ENCODE measurements at places on chromosomes 3 and 15. TPM values are rescaled to one million over a fixed set of nuclear protein-coding genes. Genes with fewer than 3 reads are reported as not detected.

GRCh38 chr15:39580485-39581241 is at the start of gene THBS1:
Gene THBS1, plus strand, starts transcription at chr15:39581079. Its CDS starts 779 bp downstream, at chr15:39581858.
- DNase-seq, result peak; percentile 91

SOX14 gene
- total RNA-seq, result not detected

EPHB1 gene
- not detected for total RNA-seq

GRCh38 chr3:89783341-89783927 is 676.0 kb downstream of the EPHA3 start:
- DNase-seq, result no peak

Data from HT-29 (cell line).